NCI-H2227 treated with DMSO at 0.1 percent for 48 hours (cell line): ENCODE measurements at places on chromosomes 5 and 9.
A peak's percentile ranks its signal among the peaks of the same experiment; 100 is the strongest.

GRCh38 chr5:123028222-123028621, 8.3 kb downstream of the PPIC start:
- no peak for DNase-seq

DNA sequence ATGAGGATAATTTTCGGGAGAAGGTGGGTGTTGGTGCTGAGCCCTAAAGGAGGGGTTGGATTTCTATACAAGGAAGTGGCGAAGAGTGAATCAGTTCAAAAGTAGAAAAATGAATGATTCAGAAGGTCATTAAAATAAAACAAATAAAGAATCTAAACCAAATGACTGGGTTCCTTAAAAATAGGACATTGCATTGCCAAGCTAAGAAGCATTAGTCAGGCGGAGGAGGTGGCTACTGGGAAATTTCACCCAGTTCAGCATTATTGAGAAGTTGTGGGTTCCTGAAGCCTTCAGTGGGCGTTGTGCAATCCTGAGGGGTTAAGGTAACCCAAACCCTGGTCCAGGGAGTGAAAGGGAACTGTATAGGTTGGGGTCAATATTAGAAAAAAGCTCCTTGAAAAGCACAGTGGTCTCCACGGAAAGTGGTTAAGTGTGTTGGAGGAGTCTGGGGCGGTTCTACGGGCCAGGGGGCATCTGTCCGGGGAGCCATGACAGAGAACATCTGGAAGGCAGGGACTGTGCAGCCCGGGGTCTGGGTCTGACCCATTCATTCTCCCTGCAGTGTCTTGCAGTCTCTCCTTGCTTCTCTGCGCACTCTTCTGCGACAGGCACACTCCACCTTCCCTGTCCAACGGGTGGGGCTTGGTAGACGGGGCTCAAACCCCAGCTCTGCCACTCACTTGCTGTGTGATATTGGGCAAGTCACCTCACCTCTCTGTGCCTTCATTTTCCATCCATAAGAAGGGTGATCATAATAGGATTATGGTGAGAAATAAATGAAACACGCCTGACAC, 27.6 kb upstream of the DUSP1 start:
- DNase-seq, result no peak

GRCh38 chr9:82560457-82560904, 502.5 kb downstream of the RASEF start:
- DNase-seq, result no peak

GRCh38 chr5:155085282-155085989, 71.9 kb downstream of the KIF4B start:
- no peak for DNase-seq

DNA sequence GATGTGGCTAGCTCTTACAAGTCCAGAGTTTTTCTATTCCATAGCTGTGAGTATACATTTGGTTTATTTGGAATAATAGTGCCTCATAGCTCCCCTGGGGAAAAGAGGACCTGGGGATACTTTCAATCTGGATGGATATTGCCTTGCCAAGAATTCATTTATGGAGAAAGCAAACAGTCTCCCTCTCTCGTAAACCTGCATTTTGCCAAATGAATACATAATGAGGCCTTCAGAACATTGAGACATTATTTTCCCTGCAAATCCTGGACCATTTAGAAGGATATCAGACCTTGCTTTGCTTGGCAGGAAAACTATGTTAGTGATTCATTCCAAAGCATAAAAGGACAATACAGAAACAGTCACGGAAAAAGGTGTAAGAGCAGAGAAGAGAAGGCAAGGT, 569.6 kb upstream of the BRINP1 start:
- no peak for DNase-seq

DNA sequence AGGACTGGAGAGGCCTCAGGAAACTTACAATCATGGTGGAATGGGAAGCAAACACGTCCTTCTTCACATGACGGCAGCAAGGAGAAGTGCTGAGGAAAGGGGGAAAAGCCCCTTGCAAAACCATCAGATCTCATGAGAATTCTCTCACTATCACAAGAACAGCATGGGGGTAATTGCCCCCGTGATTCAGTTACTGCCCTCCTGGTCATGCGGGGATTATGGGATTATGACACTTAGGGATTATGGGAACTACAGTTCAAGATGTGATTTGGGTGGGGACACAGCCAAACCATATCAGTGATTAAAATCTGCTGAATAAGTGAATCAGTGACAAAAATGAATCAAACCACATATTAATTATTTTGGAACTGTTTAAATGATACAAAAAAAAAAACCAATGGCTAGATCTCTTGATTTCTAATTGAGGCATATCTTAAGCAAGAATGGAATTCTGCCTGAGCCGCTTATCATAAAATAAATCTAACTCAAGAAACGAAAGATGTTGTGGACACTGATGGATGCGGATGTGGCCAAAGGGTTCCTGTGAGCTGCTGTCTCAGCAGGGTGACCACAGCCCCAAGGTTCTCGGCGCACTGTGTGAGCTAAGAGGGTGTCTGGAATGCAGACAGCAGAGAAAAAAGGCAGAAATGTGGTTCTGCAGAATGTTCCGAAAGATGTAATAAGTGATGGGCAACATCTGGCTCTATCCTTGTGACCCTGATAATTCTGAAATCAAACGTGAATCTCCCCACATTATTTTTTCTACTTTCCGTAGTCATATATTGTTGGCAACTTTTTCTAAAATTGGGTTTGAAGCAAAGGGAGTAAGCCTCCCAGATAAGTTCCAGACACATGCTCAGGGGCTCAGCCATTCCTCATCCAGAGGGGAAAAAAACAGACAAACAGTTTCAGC, 107.2 kb upstream of the ICE1 start:
- DNase-seq, result no peak

- no peak for DNase-seq
Measured at GRCh38 chr9:37944266-37944650, 40.3 kb upstream of the SLC25A51 start.

GRCh38 chr5:40572391-40572790, 107.3 kb upstream of the PTGER4 start:
- DNase-seq, result no peak

- DNase-seq, result no peak
Measured at GRCh38 chr5:37495668-37496347, 116.7 kb downstream of the WDR70 start.

DNA sequence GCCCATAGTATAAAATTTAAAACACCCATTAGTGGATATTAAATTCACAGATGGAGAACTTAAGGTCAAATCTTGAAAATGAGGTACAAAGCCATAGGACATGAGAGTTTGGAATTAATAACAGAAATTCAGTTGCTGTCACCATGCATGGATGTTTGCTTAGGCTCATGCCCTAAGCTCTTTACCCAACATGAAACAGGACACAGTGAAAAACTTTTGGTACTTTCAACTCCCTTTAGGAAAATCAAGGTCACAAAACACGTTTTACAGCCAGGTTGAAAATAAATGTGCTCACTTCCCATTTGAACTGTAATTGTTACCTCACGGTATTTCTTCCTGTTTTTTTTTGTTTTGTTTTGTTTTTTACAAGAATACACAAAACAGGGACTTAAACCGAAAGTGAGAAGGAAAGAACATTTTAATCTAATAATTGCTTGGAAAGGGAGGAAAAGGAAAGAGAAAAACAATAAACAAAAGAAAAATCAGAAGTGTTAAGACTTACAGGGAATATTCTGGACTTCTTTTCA, 6.1 kb upstream of the TOPORS start:
- no peak for DNase-seq

GRCh38 chr5:81353189-81353588, 40.7 kb downstream of the ACOT12 start:
- no peak for DNase-seq

DNA sequence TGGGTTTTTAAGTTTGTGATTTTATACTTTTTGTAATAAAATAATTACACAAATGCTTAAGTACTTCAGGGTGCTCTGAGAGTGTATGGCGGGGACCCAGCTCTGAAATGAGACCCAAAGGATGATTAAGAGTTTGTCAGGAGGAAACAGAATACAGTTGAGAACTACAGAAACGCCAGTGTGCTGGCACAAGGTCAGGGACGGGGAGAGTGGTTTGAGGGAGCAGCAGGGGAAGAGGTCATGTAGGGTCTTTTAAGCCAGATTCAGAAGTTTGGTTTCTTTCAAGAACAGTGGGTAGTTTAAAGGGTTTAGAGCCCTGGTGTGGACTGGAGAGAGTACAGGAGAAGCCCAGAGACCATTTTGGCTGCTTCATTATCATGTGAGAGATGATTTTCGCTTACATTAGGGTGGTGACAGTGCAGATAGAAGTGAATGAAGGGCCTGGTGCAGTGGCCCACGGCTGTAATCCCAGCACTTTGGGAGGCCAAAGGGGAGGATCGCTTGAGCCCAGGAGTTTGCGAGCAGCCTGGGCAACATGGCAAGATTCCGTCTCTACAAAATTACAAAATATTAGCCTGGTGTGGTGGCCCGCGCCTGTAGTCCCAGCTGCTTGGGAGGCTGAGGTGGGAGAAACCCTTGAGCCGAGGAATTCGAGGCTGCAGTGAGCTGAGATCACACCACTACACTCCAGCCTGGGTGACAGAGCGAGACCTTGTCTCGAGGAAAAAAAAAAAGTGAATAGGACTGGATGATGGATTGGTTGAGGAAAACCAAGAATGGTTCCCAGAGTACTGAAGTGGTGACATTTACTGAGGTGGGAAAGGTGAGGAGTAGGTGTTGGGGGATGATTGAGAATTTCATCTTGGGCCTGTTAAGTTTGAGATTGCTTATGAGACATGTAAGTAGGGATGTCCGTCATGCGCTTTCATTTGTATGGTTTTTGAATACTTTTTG, 1.4 kb upstream of the ETF1 start:
- no peak for DNase-seq

DNA sequence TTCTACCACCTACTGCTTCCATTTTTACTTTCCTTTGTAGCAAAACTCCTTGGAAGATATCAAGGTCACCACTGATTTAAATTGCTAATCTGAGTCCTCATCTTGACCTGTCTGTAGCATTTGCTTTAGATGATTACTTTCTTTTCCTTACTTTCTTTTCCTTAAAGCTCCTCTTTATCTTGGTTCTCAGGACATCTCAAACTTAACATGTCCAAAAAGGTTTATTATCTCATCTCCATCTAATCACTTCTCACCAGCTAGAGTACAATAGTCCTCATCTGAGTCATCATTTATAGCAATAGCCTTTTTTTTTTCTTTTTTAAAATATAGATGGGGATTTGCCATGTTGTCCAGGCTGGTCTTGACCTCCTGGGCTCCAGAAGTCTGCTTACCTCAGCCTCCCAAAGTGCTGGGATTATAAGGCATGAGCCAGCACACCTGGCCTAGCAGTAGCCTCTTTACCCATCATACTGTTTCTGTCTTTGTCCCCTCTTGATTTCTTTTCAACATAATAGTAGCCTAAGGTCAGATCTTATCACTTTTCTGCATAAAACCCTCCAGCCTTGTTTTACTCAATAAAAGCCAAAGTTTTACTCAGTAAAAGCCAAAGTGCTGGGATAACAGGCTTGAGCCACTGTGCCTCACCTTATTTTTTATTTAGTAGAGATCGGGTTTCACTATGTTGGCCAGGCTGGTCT, 32.9 kb upstream of the GPR21 start:
- no peak for DNase-seq

GRCh38 chr9:134666208-134666607, 24.6 kb downstream of the COL5A1 start:
- no peak for DNase-seq

- DNase-seq, result no peak
Measured at GRCh38 chr5:112691758-112692157, 45.9 kb upstream of the APC start.

DNA sequence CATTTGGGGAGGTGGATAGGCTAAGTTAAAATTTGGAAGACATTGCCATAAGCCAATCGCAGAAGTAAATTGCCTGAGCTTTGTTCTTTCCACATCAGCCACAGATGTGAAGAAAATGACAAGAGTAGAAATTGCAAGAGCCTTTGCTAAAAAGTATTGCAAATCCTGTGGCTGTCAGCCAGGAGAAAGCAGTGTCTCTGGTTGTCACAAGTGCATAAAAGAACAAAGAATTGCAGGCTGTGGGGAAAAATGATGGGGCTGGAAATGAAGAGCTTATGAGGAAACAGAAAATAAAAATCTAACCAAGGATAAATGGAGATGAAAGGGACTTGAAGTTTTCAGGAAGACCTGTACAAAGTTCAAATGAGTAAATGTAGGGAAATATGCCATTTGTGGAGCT, 344.8 kb downstream of the CSNK1G3 start:
- no peak for DNase-seq

DNA sequence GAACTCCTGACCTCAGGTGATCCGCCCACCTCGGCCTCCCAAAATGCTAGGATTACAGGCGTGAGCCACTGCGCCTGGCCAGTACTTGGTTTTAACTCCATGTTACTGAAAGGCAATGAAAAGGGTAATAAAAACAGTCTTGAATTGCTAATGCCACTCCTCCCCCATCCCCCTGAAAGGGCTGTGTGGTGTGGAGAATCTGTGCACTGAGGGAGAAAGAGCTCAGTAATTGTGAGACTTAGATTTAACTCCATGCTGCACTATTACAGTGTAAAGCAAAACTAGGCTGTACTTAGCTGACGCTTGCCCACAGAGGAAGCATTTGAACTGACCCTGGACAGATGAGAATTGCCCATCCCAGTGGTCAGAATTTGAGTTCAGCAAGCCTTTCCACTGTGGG, 1662.4 kb upstream of the ACO1 start:
- DNase-seq, result no peak

GRCh38 chr5:37896159-37896558, 56.3 kb upstream of the GDNF start:
- DNase-seq, result no peak

GRCh38 chr5:138438724-138439476, at the start of gene REEP2:
Gene REEP2, plus strand, starts transcription at chr5:138439057. Its CDS starts 152 bp downstream, at chr5:138439209.
- peak; percentile 54 for DNase-seq

GRCh38 chr5:161333194-161333880, 213.2 kb downstream of the GABRB2 start:
- DNase-seq, result no peak

DNA sequence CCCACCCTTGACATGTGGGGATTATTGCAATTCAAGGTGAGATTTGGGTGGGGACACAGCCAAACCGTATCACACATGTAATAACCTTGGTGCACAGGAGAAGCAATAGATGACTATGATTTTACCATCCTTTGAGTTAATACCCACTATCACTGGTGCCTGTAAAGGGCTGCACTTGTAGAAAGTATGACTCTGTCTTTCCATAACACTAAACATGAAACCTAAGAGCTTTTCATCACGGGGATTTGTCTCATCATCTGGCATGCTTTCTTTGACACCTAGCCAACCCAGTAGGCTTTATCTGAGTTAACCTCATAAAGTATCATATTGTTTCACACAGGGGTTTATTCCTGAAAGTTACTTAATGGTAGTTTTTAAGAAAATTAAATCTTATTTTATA, 188.9 kb upstream of the TNC start:
- no peak for DNase-seq
